Epithelial cell of proximal tubule (primary cell): ENCODE measurements at places on chromosomes 7 and 10. TPM values are rescaled to one million over a fixed set of nuclear protein-coding genes. Genes with fewer than 3 reads are reported as not detected.

The ITPRID1 gene
- total RNA-seq: not detected in 2 replicates

The SPDYE5 gene
- not detected in 2 replicates for total RNA-seq

DNA sequence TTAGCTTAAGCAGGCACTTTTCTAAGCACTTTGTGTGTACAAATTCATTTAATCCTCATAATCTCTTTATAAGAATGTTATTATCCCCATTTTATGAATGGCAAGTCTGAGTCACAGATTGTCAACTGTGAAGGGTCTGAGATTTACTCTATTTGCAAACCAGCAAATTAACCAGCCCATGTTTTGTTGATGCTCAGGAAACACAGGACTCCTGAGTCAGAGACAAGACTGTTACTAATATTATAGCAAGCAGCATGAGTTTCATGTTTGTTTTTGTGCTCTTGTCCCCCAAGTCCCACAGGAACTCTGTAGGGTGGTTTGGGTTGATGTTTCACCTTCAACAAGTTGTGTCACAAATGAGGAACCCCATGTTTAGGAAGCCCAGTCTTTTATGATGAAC is 182.0 kb upstream of the PPP1R3A start:
- no peak for DNase-seq

The CPEB3 gene
- 0.52 and 0.58 TPM in 2 replicates for total RNA-seq

The CNNM1 gene
- 0.22 and 0.63 TPM in 2 replicates for total RNA-seq

DNA sequence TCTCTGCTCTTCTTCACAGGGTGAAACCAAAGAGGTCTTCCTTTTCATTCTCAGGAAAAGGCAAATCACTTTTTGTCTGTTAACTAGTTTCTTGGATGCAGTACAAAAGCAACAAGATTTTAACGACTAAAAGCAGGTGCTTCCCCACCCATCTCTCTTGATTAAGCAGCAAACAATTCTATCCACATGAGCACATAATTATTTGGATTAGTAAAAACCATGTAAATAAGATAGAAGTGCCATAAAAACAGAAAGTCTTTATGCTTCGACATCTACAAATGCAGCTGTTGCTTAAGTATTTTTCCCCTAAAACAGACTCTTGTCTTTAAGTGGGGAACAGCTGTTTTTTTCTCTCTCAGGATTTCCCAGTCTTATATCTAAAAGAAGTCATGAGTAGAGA is 37.4 kb downstream of the USP54 start:
- DNase-seq: no peak

DNA sequence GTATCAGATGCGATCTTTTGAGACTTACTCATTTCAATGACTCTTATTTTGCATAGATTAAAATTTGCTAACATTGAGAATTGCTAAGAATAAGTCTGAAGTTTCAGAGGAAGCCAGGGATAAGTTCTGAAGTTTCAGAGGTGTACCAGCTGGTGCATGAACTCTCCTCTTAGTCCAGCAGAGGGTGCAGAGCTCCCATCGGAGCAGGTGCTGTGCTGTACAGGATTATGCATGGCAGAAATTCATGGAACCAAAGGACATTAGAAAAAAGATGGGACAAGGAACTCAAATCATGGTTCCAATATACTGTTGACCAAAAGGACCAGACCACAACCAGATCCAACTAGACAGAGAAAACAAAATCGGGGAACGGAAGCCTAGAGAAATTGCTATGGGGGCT is 41.9 kb downstream of the MGAM2 start:
- no peak for DNase-seq

The NYAP1 gene
- 0.72 and 1.2 TPM in 2 replicates for total RNA-seq

The TRIM50 gene
- not detected in 2 replicates for total RNA-seq

The ARMC3 gene
- total RNA-seq: 0.07 and 0.23 TPM in 2 replicates

GRCh38 chr10:122336332-122336731 is 38.2 kb upstream of the PLEKHA1 start:
- no peak for DNase-seq

DNA sequence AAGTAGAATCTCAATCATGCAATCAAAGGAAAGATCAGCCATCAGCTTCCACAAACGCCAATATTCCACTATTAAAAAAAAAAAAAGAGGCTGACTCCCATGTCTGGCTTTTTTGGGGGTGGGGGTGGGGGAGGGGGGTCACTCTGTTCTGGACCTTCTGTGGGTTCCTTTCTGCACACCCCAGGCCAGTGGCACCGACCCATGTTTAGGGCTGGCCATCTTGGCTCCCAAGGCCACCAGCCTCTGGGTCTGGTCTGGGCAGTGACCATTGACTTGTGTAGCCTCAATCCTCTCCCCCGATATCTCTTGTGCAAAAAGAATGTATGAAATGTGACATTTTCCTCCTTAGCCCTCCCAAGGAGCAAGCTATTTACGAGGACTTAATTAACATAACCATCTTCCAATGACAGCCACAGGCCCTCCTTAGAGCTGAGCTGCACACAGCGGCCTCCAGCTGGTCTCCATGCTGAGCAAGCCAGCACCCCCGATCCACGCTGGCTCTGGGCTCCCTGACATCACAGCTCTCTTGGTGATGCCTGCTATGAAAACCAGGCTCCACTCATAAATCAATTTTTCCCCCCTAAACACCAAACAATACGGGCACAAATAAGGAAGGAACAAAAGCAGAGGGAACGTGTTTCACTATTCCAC is 100.1 kb downstream of the ZRANB1 start:
- DNase-seq: no peak

DNA sequence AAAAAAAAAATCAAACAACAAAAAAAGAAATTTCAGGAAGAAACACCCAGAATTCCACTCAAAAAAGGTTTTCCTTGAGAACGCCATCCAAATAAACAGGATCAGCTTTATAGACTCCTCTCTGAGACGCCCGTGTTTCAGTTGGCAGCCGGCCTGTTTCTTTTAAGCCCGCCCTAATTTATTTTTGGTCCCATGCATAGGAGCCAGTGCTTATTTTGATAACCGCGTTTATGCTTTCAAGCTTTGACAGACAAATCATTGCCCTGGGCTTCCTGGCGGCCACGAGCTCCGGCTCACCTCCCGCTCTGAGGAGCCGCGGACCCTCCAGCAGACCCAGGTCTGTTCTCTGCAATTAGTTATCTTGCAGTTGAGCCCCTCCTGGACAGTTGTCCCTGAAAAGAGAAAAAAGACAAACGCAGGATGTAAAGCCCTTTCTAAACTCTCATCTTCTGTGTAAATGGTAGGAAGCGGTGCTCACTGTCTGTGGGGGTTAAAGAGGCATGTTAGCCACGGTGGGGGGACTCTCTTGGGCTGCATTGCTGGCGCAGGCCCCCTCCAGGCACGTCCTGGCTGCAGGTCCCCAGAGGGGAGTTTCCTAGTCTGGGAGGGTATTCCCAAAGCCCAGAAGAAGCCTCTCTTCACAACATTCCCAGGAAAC is 22.2 kb upstream of the UNCX start:
- no peak for DNase-seq

DNA sequence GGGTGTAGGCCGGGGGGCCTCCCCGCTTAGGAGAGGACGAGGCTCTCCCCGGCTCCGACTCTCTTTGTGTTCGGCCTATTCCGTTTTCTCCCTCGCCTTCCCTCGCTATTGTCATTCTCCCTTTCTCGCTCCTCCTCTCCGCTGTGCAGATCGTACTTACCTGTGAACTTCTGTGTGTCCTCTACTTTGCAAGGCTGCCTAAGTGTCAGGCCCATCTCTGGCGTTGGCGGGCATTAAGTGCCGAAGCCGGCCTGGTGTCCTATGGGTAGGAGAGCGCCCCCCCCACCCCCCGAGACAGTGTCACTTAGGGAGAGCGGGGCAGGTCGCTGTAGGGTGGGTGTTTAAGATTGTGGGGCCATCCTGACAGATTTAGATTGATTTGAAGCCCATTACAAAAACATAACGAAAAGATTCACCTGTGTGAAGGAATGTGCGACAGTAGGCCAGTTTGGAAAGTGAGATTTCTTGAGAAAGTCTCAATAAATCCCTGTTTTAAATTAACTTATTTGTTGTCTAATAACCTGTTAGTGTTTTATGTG is 579 bp downstream of the RBM33 start:
- DNase-seq: no peak

GRCh38 chr10:73645251-73645650 is 4.0 kb upstream of the MYOZ1 start:
- DNase-seq: no peak

- DNase-seq: no peak
Measured at GRCh38 chr10:122997864-122998263, 10.7 kb downstream of the IKZF5 start.

The CDK14 gene
- total RNA-seq: 5.3 and 6.4 TPM in 2 replicates

DNA sequence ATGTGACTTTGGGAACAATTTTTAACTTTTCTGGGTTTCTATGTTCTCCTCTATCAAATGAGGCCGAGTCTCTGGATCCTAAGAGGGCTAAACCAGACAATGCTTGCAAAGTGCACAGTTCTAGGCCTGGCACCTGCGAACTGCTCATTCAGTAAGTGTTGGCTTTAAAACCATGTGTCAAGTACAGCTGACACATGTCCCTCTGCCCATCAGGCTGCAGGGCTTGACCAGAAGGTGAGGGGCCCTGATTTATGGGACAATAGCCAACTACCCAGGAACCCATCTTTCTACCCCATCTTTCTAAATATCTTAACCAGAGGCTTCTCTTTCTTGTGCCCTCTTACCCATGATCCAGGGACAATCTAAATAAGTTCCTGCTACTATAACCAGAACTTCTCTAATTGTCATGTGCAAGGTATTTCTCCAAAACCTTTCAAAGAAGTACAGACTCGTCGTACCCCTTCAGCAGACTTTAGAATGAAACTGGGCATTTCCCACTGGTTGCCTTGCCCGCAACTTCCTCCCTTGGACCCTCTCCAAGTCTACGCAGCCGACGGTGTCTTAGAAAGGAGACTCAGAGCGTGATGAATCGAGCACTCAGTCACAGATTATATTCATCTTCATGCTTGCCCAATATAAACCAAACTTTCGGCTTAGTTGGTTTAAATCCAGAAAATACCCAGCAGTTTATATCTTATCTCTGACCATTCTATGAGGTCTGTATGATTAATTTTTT is 69.8 kb upstream of the STEAP1B start:
- DNase-seq: no peak

The AGAP5 gene
- total RNA-seq: 1.0 and 1.9 TPM in 2 replicates

- no peak for DNase-seq
Measured at GRCh38 chr7:41869997-41870396, 167.1 kb upstream of the INHBA start.

- peak; percentile 70 for DNase-seq
Measured at GRCh38 chr10:30219971-30220751, 128.9 kb downstream of the MTPAP start.

The PODXL gene
- total RNA-seq: 11.4 and 26.3 TPM in 2 replicates

DNA sequence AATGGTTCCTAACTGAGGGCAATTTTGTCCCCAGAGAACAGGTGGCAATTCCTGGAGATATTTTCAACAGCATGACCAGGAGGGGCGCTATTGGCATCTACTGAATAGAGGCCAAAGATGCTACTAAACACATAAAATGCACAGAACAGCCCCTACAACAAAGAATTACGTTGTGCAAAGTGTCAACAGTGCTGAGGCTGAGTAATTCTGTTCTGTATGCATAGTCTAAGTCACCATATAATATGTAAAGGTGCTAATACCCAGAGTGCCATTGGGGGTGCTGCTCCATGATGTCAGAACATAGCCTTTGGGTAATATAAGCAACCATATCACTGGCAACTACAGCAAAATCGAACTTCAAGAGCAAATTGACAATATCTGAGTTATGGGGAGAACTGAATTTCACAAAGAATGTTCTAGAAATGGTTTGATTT is 213.3 kb upstream of the PHYHIPL start:
- no peak for DNase-seq

DNA sequence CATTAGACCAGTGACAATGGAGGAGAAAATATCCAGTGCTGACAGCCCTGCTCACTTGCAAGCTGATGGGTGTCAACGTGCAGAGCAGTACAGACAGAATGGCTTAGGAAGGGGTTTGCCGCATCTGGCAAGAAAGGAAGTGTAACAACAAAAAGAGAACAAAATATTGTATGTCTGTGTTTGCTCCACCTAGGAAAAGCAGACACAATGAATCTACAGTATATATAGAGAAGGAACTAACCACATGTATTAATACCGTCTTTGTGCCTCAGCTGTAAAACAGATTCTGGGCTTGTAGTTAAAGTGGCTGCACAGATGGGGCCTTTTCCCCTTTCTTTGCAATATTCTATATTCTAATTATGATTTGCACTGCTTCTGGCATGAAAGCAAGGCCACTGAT is 281.1 kb upstream of the MEOX2 start:
- no peak for DNase-seq

DNA sequence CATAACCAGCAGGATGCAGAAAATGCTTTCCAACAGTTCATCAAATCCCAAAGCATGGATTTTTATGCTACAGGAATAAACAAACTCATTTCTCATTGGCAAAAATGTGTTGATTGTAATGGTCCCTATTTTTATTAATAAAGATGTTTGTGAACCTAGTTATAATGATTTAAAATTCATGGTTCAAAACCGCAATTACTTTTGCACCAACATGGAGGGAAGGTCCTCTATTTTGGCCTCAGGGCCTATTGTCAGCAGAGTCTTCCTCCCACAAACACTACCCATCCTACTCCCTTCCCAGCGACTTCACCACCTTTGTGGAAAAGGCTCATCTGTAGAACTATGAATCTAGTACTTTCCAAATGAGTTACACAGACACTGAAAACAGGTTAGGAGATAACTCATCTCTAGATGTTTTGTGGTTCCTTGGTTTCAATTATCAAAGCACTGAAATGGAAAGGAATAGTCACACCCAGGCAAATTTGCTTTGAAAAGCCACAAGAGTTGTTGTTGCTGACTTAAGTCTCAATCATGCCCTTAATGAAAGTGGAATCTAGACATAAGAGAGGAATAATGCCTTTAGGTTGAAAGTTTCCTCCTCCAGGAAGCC is 59.4 kb upstream of the FRMD4A start:
- DNase-seq: no peak

The MPP7 gene
- 1.9 and 3.1 TPM in 2 replicates for total RNA-seq

- no peak for DNase-seq
Measured at GRCh38 chr7:97128736-97129135, 11.2 kb downstream of the SDHAF3 start.

The DGKB gene
- total RNA-seq: 0.69 TPM in 1 of 2 replicates, not detected in the other

The PNLIPRP2 gene
- total RNA-seq: not detected in 2 replicates

The TAS2R41 gene
- total RNA-seq: not detected in 2 replicates

- no peak for DNase-seq
Measured at GRCh38 chr10:131831561-131831960, 69.2 kb upstream of the PPP2R2D start.

DNA sequence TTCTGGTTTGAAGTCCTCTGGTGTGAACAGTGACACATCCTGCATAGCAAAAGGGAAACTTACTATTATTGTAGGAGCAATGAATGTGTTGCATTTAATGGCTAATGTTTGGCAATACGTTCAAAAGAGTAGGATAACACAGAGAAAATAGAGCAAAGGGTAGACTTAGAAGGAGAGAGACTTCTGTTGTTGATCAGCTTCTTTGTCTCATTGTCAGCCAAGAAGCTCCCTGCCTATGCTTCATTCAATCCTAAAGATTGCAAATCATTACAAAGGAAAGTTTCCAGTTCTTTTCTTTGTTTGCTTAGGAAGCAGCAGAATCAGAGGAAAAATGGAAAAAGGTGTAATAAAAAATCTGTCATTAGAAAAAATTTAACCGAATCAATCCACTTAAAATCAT is 7.9 kb upstream of the TSPAN13 start:
- DNase-seq: no peak

GRCh38 chr7:137325927-137326326 is 17.6 kb downstream of the PTN start:
- no peak for DNase-seq
